SK-MEL-5 (cell line): ENCODE measurements at places on chromosomes 2 and 18.
A peak's percentile ranks its signal among the peaks of the same experiment; 100 is the strongest.

- DNase-seq = no peak
Measured at GRCh38 chr2:102107741-102108070, 34.8 kb upstream of the IL1R1 start.

DNA sequence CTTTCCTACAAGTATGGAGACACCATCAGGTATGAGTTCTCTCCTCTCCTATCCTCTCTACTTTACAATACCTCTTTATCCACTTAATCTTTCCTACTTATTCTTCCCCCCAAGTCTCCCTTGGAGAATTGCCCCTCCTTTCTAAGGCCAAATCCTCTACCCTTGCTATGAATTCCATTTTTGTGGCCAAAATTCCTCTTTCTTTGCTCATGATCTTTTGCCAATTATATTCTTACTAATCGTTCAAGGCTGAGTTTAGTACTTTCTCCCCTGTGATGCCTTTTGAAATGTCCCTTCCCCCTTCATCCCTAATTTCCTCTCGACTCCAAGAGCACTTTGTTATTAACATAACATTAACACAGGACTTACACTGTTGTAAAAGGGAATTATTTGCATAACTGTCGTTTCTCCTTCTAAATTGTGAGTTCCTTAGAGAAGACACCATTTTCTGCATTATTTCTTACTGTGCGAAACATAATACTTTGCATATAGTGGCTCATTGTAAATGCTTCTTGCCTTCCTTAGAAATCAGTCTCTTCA, 133.4 kb downstream of the KCTD1 start:
- DNase-seq = no peak

DNA sequence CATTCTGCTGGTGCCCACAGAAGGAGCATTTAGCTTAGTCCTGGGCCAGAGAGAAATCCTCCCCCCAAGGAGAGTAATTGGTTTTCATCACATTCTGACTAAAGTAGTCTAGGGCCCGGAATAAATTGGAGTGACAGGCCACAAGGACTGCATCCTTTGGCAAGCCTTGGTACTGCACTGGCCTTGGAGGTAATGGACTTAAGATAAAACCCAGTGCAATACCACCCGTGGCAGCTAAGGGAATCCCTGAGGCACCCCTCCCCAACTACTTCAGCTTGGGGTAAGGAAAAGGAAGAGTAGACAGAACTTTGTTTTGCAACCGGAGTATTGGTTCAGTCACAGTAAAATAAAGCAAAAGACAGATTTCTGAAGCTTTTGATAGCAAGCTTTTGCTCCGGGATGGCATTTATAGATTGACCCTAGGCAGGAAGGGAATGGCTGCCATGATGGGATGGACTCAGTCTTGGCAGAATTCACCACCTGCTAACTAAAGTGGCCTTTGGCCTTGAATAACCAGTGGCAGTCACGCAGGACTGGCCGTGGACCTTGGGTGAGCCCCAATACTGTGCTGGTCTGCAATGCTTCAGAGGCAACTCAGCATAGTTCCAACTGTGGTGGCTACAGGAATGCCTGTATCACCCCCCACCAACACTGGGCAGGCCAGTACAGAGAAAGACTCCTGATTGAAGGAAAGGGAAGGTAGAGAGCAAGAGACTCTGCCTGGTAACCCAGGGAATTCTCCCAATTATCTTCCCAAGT, 14.1 kb downstream of the ORC4 start:
- DNase-seq = no peak

DNA sequence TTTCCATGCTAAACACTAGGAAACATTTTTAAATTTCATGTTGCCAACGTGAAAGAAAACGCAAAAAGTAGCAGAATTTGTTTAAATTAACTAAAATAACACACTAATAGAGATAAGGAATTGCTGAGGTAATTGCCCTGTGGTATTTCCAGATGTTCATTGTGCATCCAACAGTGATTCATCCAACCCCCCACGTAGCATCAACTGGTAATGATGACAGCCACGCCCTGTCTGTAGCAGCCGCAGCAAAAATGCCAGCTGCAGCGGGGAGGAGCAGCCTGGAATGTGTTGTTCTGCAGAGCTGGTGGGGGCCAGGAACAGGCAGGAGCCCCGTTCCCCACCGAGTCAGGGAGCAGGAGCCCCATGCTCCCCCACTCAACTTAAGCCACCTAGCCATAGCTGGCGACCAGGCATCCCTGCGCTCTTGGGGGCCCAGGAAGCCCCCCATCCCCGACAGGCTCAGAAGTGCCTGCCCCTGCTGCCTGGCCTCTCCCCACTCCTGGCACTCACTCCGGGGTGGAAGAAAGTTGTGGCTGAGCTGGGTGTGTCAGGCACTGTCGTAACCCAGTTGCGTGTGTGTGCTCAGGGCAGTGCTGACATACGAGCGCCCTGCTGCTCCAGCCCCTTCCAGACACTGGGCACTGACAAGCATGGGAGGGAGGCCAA, 695.1 kb upstream of the ACVR2A start:
- no peak for DNase-seq

DNA sequence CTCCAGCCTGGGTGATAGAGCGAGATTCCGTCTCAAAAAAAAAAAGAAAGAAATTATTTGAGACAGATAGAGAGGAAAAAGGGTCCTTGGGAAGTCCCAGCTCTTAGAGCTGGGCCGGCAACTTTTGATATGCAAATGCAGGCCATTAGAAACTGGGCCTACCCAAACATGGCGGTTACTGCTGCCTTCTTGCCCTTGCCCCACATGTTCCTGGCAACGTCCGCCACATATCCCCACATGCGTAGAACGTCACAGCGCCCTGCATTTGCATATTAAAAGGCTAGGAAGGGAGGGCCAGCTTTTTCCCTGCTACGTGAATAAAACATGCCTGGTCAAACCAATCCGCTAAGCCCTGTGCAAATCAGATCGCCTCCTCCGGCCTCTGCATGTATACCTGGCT, 40.7 kb upstream of the LBH start:
- DNase-seq = no peak

GRCh38 chr18:12517142-12517825, 109.6 kb downstream of the PRELID3A start:
- no peak for DNase-seq

DNA sequence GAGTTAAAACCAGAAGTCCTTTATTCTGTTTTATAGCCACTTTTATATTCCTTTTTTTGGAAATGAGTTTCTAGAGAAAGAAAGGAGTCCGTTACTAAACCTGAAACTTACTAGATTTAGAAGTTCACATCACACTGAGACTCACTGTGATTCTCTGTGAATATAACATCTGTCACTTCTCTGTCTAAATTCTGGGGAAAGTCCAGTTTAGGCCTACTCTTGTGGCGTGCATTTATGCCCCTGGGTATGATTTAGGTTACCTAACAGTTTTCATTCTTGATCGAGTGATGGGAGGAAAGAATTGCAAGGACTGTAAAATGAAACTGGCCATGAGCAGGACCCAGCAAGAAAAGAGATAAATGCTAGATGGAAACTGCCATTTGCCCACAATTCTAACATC, 449.6 kb downstream of the SPAG16 start:
- DNase-seq = no peak

- no peak for DNase-seq
Measured at GRCh38 chr2:64777841-64778240, 124.1 kb upstream of the SERTAD2 start.

DNA sequence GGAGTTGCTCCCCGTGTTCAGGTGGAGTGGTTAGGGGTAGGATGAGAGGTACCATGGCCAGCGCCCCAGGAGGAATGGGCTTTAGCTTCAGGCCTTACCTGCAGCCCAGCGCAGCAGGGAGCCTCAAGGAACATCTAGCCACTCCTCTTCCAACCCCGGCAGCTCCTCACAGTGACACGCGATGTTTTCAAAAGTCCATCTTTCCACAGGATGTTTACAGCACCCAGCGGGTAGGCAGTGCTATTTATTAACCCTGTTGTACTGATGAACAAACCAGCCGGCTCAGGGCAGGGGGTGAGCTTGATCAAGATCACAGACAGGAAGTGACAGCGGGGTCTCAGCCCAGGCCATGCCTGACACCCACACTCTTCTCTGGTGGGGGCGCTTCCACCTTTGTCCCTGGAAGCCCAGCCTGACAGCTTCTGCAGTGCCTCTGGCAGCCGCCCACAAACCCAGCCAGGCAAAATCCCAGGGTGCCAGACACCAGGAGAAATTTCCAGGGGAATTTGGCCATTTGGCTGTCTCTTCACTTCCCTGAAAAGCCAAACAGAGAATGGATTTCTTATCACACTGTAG, 18.4 kb upstream of the PRLH start:
- DNase-seq = no peak

GRCh38 chr2:27085673-27086089, 891 bp upstream of the KHK start:
- DNase-seq = peak; percentile 70

GRCh38 chr18:48749768-48750167, 201.0 kb downstream of the SMAD7 start:
- peak; percentile 91 for DNase-seq

DNA sequence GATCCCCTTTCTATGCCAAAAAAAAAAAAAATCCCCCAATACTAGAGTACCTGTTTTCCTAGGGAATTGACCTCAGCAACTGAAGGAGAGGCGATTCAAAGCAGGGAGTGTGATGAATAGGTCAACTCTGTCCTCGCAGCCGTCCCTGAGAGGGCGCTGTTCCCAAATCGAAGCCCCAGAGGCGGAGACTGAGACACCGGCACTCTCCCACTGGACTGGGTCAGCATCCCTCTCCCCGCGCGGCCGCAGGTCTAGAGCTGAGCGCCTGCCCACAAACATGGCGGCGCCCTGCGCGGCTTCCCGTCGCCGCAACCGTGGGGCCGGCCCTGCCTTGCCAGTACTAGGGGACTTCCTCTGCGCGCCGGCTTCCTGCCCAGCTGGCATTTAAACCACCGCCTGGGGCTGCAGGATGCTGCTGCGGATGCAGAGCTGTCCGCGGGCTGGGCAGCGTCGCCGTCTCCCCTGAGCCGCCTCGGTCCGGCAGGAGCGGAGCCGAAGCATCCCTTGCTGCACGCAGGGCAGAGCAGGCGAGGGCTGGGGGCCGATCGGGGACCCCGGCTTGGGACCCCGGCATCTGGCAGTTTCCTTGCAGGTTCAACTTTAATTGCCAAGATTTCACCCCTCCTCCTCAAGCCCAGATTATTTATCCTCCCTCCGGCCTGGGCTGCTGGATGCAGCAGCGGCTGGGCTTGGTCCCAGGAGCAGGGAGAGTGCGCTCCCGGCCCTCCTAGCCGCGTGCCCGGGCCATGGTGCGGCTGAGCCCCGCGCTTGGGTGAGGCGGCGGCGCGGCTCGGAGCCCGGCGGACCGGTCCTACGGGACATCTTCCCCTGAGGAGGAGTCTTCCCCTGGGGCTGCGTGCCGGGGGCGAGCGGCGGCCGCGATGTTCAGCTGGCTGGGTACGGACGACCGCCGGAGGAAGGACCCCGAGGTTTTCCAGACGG, at the start of gene EHD3:
EHD3 (plus strand) TSS at position 412 of the 942 bp plus-strand sequence; CDS start at position 882, 470 bp downstream.
- DNase-seq = peak; percentile 90

DNA sequence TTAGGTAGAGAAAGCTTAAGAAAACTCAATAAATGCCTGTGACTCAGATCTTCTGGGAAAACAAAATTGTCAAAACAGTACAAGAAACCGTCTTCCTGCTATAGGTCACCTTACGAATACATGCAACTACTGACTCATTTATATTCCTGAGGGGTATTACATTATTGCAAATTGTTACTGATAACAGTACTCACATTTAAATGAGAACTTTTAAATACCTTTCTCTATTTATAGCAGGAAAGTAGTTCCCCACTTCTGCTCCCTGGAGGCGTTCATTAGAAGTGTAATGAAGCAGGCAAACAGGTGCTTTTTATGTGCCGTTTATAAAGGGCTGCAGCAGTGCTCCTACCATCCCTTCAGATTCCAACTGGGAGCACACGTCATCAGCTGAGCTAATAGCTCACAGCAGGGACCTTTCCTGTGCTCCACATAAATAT, 65.1 kb upstream of the RPRM start:
- DNase-seq = no peak

DNA sequence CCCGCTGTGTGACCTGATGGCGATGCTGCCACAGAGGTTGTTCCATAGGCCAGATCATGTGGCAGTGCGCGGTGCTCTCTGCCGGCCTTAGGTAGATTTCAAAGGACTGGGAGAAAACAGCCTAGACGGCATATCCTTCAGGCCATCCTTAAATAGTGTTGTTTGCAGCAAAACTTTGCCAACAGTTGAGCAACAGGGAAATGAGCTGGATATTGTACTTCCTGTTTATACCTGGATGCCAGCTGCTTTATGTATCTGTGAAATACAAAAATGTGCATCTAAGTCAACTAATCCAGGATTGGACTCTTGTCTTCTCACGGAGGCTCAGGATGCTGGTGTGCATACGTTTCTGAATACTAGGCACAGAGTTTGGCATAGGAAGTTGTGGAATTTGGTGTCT, 107.1 kb downstream of the EML6 start:
- no peak for DNase-seq

- no peak for DNase-seq
Measured at GRCh38 chr18:323253-323622, 55.4 kb upstream of the THOC1 start.
